Activated naive CD8-positive, alpha-beta T cell treated with anti-CD3 and anti-CD28 coated beads for 36 hours (primary cell): ENCODE measurements at places on chromosomes 11 and 22.

GRCh38 chr11:131745405-131745804 is 375.0 kb downstream of the NTM start:
- DNase-seq, result no peak

DNA sequence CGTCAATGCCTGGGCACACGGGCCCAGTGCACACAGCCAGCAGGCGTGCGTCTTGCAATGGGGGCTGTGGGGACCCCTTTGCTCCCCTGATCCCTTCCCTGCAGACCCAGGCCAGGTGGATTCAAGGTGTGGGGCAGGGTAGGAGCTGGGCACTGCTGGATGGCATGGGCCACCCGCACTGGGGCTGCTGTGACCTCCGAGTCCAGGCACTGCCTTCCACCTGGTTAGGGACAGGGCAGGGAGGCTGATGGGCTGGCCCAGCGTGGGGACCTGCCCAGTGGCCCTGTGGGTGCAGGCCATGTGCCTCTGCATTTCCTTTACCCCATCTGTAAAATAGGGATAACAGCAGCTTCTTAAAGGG is 22.9 kb downstream of the KCNQ1 start:
- DNase-seq, result no peak

DNA sequence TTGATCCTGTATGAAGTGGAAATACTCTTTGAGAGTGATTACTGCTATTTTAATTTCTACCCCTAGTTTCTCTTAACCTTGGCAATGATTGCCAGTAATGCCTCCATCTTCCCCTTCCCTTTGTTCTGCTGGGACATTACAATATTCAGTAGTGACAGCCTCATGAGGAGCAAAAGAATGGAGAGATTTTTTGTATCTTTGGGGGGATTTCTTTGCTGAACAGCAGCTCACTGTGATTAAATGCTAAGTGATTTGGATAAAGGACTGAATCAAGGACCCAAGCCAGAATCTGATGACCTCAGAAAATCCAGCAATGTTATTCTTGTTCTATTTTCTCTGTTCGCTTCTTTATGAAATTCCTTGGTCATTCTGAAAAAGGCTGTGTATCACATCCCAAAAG is 7.0 kb upstream of the SLC1A2 start:
- no peak for DNase-seq

GRCh38 chr11:65396769-65397745 is 10.6 kb downstream of the FRMD8 start:
- DNase-seq, result no peak

DNA sequence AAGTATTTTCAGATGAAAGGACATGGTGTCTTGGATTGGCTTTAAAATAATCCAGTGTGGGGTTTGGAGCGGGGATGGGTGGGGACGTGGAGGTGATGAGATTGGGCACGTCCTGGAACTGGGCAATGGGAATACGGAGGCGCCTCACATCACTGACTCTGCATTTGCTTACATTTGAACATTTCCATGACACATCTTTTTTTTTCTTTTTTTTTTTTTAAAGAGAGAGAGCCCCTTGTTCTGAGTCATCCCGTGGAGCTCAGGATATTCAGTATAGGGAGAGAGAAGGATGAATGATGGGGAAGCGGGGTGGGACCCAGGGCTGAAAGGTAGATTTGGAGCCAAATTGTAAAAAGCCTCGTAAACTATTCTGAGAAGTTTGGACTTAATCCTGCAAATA is 142.7 kb downstream of the FBXO7 start:
- DNase-seq, result no peak

DNA sequence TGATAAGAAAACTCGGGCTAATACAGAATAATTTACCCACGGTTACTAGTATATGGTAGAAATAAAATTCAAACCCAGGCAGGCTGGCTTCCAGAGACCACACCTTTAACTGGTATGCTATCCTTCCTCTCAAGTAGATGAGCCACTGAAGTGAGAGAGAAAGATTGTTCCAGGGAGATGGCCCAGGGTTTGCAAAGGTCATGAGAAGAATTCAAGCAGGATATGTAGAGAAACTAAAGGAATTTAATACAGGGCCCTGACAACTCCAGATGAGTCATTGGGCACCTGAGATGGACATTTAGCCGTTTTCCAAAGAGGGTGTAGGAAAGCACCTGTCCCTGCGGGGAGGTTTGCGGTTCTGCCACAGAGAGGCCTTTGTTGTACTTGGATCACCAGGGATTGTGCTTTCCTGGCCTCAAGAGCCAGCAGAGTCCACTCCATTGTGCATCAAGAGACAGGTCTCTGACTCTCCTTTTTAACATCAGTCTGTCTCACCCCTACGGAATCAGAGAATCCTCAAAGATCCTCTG is 152.7 kb upstream of the BLID start:
- no peak for DNase-seq

- no peak for DNase-seq
Observed at GRCh38 chr11:76155500-76156227, 50.6 kb downstream of the WNT11 start.

- no peak for DNase-seq
Observed at GRCh38 chr11:2655834-2656622, 43.8 kb downstream of the KCNQ1OT1 start.

- DNase-seq, result no peak
Observed at GRCh38 chr22:46273432-46274148, 5.8 kb downstream of the TTC38 start.

DNA sequence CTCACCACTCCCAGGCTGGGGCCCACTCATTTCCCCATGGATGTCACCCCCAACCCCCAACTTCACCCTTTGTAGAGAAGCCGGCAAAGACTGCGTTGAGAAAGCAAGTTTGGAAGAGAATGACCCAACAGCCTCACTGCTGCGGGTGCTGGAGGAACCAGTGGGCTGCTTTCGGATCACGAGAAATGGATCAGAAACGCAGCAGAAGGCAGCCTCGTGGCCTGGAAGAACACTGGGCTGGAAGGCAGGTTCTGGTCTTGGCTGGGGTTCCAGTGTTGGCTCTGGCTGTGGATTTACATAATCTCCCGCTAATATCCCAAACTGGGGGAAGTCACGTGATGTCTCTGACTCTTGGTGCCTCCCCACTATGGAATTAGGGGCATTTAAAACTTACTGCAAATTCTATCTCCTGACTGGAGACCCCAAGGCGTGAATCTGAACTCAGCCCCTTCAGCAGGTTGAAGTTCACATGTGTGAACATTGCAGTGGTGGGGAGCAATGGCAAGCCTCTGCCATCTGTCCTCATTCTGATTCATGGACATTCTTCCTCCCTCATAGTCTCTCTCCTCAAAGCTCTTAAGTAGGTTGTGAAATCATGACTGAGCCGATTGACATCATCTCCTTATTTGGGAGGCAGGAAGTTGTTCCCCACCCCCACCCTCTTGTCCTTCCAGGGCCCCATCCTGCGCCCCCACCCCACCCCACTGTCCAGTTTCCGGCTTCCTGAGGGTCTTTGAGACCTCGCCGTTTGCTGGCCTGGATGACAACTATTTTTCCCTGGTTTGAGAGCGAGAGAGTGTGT is 37.0 kb upstream of the TIMP3 start:
- DNase-seq, result no peak

- DNase-seq, result no peak
Observed at GRCh38 chr11:27716835-27717234, 16.6 kb upstream of the BDNF start.

- no peak for DNase-seq
Observed at GRCh38 chr11:1348796-1349326, 39.4 kb upstream of the TOLLIP start.

GRCh38 chr11:69922596-69923111 is 103.4 kb upstream of the FGF3 start:
- no peak for DNase-seq

- DNase-seq, result no peak
Observed at GRCh38 chr11:61513143-61513765, 4.7 kb downstream of the LRRC10B start.

DNA sequence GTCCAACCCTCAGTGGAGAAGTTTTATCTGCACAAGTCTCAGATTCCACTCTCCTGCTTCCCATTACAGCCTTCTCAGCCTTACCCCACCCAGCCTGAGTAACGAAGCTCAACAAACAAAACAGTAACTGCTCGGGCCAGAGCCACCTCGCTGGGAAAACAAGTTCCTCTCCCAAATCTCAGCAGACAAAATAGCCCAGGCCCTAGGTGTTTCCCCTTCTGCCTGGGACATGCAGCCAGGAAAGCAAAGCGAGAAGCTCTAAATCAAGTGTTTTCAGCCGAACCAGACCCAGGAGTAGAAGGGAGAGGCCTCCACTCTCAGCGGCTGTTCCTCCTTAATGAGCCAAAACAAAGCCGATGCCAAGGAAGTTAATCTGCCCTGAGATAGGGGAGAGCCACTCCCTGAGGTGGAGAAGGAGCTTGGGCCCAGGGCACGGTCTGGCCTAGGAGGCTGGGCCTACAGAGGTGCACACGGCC is 44.0 kb downstream of the LIF start:
- no peak for DNase-seq

GRCh38 chr11:125457814-125458343 is 38.2 kb downstream of the FEZ1 start:
- DNase-seq, result no peak

DNA sequence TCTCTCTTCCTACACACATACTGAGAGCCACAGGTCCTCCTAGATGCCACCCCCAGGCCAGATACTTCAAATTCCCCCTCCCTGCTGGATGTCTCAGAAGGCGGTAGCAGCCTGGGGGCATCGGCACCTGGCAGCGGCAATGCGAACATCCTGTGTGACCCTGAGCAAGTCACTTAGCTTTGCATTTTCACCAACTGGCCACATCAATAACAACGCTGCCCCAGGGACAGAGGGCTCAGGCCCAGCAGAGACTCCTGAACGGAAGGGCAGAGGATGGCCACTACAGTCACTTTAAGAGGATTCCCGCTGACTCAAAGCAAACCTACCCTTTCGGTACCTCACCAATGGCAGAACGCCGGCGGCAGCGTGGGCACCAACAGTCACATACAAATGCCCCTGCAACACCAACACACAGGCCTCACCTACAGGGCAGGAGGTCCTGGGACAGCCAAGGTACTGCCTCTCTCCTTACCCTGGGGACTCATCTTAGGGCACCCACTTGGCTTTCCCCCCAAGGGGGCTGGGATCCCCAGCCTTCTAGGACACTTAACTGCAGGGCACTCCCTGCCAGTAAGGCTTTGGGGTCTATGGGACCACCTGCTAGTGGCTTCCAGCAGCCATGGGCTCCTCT is 1.6 kb downstream of the LMO1 start:
- no peak for DNase-seq

GRCh38 chr11:74989260-74989638 is 516 bp downstream of the NEU3 start:
- DNase-seq, result no peak

- no peak for DNase-seq
Observed at GRCh38 chr22:42919199-42919598, 62.1 kb upstream of the ARFGAP3 start.

DNA sequence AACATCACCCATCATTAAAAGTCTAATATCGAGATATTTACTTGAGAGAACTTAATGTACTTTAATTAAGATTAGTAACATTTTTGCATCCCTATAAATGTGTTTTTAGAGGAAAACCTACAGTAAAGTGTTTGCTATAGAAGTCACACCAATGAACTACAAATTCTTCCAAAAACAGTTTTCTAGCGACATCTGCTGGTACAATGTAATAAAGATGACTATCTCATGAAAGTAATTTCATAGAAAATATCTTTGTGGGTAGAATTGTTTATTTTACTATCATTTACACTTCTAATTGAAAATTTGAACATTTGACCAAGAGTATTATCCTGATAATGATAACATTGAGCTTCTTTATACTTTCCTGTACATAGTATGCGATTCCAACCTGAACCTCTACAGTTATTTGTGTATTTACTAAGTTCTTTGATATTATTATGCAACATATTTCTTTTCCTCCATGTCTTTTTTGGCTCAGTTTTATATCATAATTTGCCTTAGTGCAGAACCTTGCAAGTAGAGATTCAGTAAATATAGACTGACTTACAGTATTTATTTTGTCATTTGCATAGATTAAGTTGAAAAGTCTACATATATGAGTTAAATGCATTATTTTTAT is 252.7 kb downstream of the TMEM135 start:
- DNase-seq, result no peak

DNA sequence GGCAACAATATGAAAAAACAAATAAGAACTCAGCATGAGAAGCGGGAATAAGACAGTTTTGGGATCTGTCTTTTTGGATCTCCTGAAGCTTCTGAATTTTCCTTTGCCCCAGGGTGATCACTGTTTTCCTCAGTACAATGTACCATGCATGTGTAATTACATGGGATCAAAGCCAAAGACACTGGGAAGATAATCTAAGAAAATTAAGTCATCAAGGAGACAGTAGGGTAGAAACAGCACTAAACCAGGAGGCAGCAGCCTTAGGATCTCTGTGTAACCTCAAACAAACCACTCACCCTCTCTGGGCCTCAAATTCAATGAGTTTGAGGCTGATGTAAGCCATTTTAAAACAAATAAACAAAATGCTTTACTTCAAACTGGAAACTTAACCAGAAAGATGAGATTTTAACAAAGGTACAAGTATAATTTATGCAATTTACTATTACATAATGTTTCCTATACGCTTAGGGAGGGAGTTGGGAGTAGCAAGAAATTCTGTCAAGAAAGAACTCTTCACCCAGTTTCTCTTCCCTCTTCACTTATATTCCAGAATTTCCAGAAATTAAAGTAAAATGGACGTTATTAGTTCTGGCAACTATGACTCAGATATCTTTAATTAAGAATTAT is 77.0 kb downstream of the RAB30 start:
- DNase-seq, result no peak

GRCh38 chr22:31139866-31140716 is at the start of gene PLA2G3:
Gene PLA2G3 (minus strand): TSS chr22:31140508. CDS start chr22:31140354, 154 bp downstream.
- no peak for DNase-seq

DNA sequence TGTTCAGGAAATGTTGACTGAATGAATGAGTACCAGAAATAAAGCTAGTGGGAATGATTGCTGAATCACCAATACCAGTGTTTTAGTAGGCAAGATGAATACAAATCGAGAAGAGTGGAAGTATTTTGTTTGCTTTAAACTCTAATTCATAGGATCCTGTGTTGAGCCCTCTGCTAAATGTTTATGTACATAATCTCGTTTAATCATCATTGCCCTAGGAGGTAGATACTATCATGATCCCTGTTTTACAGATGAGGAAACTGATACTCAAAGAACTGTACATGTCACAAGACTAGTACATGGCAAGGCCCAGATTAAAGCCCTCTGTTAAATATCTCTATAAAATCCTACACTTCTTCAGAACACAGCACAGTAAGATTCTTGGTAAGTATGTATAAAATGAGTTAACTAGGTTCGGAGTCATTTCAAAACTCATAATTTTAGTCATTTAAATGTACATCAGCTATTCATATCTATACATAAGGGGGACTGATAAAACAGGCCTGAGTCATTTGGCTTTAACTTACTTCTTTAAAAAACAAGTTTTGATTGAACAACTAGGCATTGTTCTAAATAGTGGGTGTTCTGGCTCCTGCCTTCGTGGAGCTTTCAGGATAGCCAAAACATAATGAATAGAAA is 97.1 kb downstream of the EXT2 start:
- DNase-seq, result no peak
